ENCODE measurements at places on chromosomes 2 and 18. TPM values are rescaled to one million over a fixed set of nuclear protein-coding genes. Genes with fewer than 3 reads are reported as not detected.

- DNase-seq = no peak
Measured at GRCh38 chr2:42569883-42570282, 1.5 kb downstream of the MTA3 start.

GRCh38 chr2:119181791-119182445 lies 23.4 kb upstream of the C1QL2 start:
- no peak for DNase-seq

DNA sequence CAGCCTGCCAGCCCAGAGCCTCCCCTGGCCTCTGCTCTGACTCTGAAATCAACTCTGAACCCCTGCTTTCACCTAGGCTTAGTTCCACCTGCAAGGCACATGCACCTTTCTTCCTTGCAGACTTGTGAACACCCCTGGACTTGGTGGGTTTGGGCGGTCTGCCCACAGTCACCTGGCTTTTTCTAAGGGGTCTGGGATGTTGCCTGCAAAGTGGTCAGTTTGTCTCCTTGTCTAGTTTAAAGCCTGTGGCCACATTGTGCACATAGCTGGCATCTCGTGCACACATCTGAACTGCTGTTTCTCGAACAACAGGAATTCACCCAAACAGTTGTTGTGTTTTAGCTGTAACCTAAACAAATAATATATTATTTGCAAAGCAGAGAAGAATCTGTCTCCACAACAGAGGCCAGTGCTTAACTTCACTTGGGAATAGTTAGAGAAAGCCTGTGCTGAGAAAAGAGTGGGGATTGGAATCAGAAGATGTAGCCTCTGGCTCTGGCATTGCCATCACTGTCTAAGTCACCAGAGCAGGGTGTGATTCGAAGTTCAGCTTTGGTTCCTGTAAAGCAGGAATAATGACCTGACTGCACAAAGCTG lies 108.5 kb downstream of the TMEM18 start:
- DNase-seq = no peak

- peak; percentile 37 for DNase-seq
Measured at GRCh38 chr2:95300450-95300849, 3.3 kb downstream of the KCNIP3 start.

GRCh38 chr2:143830476-143830875 lies 689.4 kb downstream of the ZEB2 start:
- no peak for DNase-seq

GRCh38 chr2:208375491-208376068 lies 31.0 kb upstream of the PTH2R start:
- no peak for DNase-seq

GRCh38 chr2:238523158-238524110 lies 96.7 kb downstream of the ASB1 start:
- DNase-seq = no peak

DNA sequence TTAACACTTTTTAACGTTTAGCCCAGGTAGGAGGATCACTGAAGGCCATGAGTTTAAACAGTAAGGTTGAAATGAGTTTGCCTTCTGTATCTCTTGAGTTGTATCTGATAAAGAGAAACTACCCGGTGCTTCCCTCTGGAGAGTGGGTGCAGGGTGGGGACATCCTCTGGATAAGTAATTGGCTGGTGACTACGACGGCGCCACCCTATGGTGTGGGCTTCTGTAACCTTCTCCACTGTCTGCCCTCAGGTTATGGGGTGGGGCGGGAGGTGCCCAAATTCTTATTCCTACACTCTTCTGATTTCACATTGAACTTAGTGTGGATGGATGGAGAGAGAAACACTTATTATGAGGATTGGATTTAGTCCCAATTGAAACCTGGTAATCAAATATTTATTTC lies 68.8 kb downstream of the LDLRAD4 start:
- no peak for DNase-seq

- DNase-seq = no peak
Measured at GRCh38 chr2:128444816-128445522, 126.3 kb upstream of the HS6ST1 start.

GRCh38 chr2:190835303-190835930 lies 45.2 kb upstream of the GLS start:
- DNase-seq = peak; percentile 87

DNA sequence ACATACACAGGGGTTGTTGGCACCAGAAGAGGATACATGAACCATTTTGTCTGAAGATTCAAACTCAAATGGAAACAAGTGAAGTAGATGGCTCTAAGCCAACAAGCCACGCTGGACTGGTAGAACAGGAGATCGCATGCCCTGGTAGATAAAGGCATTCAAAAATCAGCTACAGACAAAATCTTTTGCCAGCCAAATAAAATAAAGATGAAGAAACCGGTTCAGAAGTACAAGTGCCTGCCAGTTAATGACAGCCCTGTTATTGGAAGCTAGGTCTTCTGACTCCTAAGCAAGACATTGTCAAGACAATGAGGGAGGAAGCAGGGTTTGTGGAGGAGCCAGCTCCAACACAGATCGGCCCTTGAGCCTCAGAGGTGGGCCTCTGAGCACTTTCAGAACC lies 52.3 kb downstream of the EHD3 start:
- DNase-seq = no peak

GRCh38 chr2:3285901-3286645 lies 91.5 kb downstream of the EIPR1 start:
- no peak for DNase-seq

DNA sequence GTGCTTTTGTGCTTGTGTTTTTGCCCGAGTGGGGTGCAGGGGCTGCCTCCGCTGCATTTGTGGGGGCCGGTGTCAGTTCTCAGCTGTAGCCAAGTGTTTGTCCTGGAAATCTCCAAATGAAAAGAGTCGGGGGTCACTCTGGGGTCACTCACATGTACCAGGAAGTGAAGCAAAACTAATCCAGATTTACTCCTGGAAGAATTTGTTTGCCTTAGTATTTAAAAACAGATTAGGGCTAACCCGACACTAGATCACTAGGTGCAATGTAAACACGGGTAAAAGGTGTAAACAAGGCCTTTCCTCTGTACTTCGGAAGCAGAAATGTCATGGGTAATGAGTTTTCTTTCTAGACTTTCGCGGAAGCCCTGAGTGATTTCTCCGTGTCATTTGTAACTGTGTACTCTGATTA lies 50.3 kb downstream of the GBX2 start:
- DNase-seq = no peak

GRCh38 chr2:104078431-104079157 lies 775.3 kb upstream of the POU3F3 start:
- DNase-seq = no peak

DNA sequence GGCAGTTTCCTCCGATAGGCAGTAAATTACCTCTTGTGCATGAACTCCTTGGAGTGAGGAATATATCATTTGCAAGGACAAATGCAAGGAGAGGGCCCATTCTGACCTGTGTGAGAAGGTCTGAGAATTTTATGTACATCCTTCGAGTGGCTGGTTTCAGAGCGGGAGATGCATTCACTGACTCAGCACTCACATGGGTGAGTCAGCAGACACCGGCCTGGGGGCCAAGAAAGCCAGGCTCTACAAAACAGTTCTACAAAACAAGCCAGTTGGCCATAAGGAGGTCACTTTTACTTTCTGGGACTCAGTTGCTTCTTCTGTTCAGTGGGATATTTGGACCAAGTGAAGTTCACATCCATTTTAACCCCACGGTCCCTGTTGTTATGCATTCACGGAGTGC lies 35.3 kb downstream of the CYP26B1 start:
- DNase-seq = peak; percentile 61

- no peak for DNase-seq
Measured at GRCh38 chr2:229768235-229768634, 53.9 kb upstream of the DNER start.

DNA sequence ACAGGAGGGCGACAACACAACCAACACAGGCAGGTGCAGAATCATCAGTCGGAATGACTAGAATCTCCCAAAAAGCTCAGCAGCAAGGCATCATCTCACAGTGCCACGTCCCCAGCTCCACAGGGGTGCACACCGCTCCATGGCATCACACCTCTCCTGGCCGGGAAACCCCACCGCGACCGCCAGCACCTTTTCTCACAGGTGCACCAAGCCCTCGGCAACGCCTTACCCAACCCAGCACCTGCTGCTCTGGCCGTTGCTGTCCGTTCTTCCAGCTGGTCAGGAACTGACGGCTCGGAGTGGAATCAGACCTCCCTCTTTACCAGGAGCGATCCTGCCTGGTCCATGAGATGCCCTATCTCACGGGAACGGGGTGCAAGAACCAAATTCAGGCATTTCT lies 61.3 kb downstream of the ZNF516 start:
- no peak for DNase-seq

- no peak for DNase-seq
Measured at GRCh38 chr2:221262651-221263050, 309.5 kb downstream of the EPHA4 start.

DNA sequence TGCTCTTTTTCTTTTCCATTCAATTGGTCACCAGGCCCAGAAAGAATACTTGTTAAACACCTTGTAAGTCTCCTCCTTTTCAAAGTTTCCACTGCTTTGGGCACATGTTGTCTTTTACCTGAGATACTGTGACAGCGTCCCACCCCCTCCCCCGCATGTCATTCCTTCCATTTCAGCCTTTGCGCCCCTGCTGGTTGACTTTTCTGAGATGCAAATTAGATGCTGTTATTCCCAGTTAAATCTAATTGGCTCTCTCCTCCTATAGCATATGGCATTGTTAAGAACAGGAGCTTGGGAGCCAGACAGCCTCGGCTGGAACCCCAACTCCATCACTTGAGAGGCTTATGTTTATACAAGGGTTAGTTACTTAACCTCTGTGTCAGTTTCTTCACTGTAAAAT lies 80.3 kb upstream of the GAREM1 start:
- DNase-seq = no peak

GRCh38 chr2:100662866-100663265 lies 100.1 kb downstream of the PDCL3 start:
- no peak for DNase-seq

GRCh38 chr2:179963626-179964025 lies 43.5 kb downstream of the CWC22 start:
- no peak for DNase-seq

DNA sequence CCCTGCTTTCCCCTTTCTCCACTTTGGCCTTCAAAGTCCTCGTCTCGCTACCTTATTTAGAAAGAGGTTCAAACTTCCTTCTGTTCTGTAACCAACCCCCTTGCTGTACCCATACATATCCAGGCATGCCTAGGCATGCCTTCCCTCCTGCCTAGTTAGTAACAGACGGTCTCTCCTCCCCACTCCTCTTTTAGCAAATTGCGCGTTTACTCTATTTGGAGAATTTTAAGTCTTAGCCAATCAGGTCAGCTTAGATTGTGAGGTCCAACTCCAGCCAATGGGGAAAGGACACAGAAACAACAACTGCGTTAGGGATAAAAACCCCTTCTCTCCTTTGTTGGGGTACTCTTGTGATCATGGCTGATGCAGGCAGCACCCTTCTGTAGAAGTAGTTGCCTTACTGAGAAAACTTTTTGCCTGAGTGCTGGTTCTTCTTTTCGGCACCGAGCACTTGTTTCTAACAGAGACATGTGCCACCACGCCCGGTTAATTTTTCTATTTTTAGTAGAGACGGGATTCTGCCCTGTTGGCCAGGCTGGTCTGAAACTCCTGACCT lies 85.9 kb upstream of the FOXI3 start:
- DNase-seq = no peak

- DNase-seq = no peak
Measured at GRCh38 chr2:196245378-196246140, 74.2 kb upstream of the STK17B start.

DNA sequence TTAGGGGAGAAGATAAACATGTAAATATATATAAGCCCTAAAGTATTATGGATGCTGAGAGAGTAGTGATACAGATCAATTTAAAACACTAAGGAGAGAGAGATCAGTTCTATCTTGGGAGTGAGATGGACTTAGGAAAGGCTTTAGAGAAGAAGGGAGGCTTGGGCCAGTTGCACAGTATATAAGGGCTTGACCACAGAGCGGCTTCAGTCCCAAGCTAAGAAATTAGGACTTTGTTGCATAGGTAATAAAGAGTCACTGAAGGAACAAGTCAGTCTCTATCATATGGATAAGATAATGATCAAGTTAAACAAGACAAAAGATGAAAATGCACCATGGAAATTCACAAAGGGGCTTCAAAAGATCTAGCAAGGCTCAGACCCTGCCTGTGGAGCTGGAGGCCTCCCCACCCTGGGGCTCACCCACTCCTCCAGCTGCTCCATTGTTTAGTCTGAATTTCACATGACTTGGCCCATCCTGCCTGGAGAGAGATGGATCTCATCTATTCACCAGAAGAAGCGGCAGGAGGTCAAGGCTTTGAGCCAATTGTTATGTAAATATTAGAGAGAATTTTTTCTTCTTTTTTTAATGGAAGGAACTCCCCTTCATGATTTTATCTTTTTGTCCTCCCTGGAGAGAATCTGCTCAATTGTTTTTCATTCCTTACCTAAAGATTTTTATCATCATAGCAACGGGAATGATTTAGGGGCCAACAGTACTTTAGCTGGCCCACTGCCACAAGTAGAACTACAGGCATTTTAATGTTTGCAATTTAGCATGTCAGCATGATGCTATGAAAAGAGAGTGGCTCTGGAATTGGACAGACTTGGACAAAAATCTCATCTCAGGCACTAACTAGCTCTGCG lies 44.0 kb downstream of the GYPC start:
- no peak for DNase-seq

DNA sequence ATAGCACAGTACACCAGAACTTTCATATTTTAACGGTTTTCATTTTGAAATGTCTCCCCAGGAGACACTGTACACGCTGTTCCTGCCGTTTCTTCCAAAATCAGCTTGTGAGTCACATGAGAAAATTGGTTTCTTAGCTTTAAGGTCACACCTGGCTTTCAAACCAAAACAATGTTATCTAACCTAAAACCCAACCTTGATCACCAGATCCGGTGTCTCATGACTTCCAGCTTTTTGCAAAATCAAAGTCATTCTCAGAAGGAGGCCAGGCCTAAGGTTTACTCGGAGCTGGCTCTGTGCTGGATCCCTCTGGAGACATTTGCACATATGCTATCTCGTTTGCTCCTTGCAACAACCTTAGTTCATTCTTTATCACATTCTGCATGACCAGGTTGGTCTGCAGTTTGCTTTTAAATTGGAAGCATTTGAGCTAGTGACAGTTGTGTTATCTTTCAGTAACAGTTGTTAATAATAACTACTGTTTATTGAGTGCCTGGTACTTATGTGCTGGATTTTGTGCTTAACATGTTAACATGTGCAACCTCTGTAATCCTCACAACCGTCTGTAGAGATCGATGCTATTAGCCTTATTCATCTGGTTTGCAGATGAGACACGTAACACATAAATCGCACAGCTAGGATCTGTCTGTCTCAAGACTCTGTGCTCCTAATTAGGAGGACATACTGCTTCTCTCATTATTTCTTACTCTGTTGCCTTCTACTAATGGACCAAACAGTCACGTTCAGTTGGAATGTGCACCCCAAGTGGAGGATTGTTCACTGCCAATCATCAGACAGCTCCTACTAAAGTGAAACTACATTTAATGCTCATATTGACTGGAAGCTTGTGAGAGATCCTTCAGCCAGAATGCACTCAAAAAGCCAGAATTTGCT lies 105.5 kb downstream of the RNF144A start:
- peak; percentile 64 for DNase-seq

GRCh38 chr2:227510620-227510958 lies 38.6 kb downstream of the AGFG1 start:
- DNase-seq = no peak

RPRM gene
- 0.40 TPM for total RNA-seq

BCL2 gene
- 2.2 TPM for total RNA-seq

DSG4 gene
- not detected for total RNA-seq

MARCHF4 gene
- total RNA-seq = 4.1 TPM

EPC2 gene
- total RNA-seq = 23.7 TPM

ANKRD30B gene
- total RNA-seq = not detected

KIAA2012 gene
- not detected for total RNA-seq

SLC16A14 gene
- total RNA-seq = 2.1 TPM

TTN gene
- not detected for total RNA-seq

IL36G gene
- total RNA-seq = 0.80 TPM

GPBAR1 gene
- total RNA-seq = not detected

Data from Daoy (cell line).